ENCODE measurements at places on chromosomes 16 and 17.

- DNase-seq = no peak
These were observed 60.7 kb upstream of the TNRC6C start for GRCh38 chr17:77897741-77898301.

- no peak for DNase-seq
These were observed 20.9 kb downstream of the FAM20A start for GRCh38 chr17:68580236-68580770.

DNA sequence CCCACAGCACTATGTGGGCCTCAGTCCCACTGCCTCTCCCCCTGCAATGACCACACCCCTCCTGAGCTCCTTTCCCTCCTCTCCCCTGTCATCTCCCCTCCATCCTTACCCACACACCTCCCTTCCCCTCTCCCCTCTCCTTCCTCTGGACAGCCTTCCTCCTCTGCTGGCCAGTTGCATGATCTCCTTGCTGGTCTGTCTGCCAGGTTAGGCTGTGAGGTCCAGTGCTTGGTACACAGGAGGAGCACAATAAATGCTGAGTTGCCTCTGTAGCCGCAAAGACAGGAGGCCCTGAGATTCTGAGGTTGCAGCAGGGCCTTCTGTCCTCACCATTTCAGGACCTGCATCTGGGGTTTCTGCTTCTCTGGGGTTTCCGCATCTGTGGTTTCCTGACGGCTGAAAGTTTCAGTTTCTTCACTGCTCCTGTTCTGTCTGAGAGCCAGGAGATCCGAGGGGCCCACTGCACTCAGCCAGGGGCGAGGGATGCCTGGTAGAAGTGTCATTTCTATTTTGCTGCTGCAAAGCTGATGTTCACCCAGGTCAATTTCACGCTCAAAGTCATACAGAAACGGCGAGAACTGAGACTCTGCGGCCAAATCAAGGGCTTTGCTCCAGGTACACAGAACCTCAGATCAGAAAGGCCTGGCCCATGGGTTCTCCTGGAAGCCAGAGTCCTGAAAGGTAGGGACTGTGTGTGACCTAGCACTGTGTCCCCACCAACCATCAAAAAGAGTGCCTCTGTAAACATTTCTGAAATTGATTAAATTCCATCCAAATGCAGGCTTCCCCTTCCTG lies 4.6 kb upstream of the SLC12A3 start:
- no peak for DNase-seq

DNA sequence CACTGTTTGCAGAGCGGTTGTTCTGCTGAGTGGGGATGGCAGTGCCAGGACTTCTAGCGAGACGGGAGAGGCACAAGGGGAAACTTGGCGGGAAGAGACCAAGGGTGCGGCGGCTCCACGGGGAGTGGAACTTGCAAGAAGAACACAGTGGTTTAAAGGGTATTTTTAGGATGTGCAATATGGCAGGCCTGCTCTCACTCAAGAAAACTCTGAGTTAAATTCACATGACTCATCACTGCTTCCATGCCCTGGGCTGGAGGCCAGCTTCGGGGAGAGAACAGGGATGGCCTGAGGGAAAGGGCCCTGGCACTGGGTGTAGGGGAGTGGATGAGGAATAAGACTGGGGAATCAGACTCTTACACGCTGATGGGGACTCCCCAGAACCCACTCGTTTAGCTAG lies 13.3 kb upstream of the CD300LD start:
- no peak for DNase-seq

GRCh38 chr16:651844-652243 lies 2.7 kb downstream of the WDR90 start:
- no peak for DNase-seq

- no peak for DNase-seq
These were observed 1.7 kb downstream of the PSMD11 start for GRCh38 chr17:32445971-32446370.
